Memory B cell (primary cell): ENCODE measurements at places on chromosomes 6 and 20.
A peak's percentile ranks its signal among the peaks of the same experiment; 100 is the strongest.

DNA sequence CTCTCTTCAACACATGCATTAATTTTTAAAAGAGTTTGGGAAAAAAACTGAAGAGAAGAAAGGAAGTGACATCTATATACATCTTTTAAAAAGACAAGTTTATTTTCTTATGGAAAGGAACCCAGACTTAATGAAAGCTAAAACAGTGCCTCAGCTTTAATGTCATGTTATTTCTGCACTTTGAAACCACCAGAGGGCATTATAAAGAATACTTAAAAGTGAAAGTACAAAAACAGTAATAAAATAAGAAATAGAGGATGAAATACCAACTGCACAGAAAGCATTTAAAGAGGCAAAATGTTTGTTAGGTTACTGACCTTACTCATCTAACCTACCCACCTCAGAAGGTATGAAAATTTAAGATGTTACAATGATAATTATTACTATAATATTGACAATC lies 98.8 kb downstream of the HUS1B start:
- no peak for DNase-seq

GRCh38 chr6:16493112-16493511 lies 254.7 kb downstream of the GMPR start:
- no peak for DNase-seq

DNA sequence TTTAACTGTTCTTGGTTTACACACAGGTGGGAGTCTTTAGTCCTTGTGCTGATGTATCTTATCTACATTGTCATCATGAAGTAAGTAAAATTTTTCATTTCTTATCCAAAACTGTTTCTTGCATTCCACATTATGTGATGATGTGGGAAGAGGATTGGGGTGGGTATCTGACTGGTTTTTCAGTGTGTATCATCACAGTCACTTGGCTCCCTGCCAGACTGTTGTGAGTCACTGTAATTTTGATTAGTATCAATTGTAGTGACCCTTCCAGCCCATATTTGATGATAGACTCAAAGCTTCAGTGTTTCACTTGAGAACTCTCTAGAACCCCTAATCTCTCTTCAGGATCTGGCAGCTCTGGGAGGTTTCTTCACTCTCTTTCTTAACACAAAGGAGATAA lies 84.5 kb upstream of the RIN2 start:
- no peak for DNase-seq

DNA sequence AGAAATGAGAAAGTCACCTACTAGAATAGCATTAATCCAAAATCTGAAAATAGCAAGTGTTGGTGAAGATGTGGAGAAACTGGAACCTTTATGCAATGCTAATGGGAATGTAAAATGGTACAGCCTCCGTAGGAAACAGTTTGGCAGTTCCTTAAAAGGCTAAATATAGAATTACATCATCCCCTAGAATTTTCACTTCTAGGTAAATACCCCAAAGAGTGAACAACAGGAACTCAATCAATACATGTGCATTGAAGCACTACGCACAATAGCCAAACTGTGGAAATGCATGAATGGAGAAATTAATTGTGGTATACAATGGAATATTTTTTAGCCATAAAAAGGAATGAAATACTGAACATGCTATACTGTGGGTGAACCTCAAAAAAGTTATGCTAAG lies 982.0 kb upstream of the FLRT3 start:
- no peak for DNase-seq

- no peak for DNase-seq
Observed at GRCh38 chr20:1934156-1934555, 38.9 kb downstream of the SIRPA start.

- peak; percentile 64 for DNase-seq
Observed at GRCh38 chr20:1330075-1330830, 1.3 kb upstream of the SDCBP2 start.
